ENCODE measurements at places on chromosomes 4 and X.

GRCh38 chr4:45033676-45034419 is 307.5 kb upstream of the GNPDA2 start:
- no peak for DNase-seq

DNA sequence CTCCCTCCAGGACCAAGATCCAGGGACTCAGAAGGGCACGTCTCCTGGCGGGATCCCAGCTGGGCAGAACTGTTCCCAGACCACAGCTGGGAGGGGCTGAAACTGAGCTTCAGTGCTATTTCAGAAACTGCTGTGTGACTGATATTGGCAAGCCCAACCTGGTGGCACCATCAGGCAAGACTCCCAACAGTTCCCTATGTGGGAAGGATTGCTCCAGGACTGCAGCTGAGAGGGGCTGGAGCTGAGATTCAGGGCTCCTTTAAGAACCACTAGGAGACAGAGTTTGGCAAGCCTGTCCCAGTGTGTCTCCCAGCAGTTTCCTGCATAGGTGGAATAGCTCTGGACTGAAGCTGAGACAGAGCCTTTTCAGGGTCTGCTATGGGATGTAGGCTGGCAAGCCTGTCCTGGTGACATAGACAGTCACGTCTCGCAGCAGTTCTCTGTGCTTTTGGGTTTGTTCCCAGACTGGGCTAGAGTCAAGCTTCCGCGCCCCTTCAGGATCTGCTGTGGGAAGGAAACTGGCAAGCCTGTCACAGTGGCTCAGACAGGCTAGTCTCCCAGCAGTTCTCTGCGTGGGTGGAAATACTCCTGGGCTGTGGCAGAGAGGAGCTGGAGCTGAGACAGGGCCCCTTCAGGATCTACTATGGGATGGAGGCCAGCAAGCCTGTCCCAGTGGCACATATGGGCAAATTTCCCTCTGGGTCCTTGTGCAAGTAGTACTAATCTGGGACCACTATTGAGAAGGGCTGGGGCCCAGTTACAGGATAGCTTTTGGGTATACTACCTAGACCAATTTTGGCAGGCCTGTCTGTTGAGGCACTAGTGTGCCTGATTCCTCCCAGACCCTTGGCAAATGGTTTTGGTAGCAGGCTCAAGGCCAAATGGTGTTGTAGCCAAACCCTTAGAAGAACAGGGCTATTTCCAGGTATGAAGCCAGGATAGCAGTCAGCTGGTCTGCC is 20.2 kb upstream of the MED14 start:
- DNase-seq = no peak

- DNase-seq = no peak
Observed at GRCh38 chrX:20354505-20354904, 87.8 kb upstream of the RPS6KA3 start.

DNA sequence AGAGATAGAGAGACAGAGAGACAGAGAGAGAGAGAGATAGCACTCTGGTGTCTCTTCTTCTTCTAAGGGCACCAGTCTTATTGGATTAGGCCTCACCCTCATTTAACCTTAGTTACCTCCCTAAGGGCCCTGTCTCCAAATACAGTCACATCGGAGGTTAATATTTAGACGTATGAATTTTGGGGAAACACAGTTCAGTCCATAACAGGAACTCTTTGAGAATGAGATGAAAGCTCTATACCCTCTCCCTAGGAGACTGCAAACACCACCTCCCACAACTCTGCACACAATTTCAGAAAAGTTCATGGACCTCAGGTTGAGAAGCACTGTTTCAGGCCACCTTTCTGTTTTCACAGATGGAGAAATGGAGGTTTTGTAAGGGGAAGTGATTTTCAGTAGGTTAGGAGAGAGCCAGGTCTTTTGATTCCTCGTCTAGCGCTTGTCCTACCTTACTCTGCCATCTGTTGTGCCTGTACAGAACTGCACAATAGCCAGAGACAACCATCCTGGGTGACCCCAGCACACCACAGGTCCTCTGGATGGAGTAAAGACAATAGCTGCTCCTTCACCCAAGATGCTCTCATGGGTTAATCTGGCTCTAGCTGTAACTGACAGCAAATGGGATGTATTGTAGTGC is 16.9 kb upstream of the LOC101059915 start:
- DNase-seq = peak; percentile 2

- no peak for DNase-seq
Observed at GRCh38 chr4:10114147-10114546, 2.5 kb downstream of the WDR1 start.

- no peak for DNase-seq
Observed at GRCh38 chrX:1946974-1947373, 332.1 kb downstream of the ASMT start.

DNA sequence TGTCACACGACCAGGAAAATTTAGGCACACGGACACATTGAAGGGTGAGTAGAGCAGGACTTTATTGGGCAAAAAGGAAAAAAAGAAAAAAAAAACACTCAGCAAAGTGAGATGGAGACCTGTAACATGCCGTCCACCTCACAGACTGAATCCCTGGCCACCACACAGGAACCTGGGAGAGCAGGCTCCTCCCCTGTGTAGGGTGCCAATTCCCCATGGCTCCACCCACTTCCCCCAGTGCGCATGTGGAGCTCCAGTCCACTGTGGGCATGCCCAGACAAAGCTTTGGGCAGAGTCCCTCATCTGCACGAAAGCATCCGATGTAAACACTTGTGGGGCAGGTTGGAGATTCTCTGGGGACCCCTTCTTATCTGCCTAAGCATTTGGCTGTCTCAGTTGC is 23.6 kb upstream of the CBR4 start:
- no peak for DNase-seq

DNA sequence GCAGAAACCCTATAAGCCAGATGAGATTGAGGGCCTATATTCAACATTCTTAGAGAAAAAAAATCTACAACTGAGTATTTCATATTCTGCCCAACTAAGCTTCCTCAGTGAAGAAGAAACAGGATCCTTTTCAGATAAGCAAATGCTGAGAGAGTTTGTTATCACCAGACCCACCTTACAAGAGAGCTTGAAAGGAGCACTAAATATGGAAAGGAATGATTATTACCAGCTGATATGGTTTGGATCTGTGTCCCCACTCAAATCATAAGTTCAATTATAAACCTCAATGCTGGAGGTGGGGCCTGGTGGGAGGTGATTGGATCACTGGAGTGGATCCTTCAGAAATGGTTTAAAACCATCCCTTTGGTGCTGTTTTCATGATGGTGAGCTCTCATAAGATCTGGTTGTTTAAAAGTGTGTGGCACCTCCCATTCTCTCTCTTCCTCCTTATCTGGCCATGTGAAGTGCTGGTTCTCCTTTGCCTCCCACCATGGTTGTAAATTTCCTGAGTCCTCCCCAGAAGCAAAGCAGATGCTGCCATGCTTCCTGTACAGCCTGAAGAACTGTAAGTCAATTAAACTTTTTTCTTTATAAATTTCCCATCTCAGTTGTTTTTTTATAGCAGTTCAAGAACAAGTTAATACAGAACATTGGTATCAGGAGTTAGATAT is 144.2 kb downstream of the MSN start:
- DNase-seq = no peak

GRCh38 chrX:63361494-63361893 is 10.4 kb upstream of the SPIN4 start:
- no peak for DNase-seq

DNA sequence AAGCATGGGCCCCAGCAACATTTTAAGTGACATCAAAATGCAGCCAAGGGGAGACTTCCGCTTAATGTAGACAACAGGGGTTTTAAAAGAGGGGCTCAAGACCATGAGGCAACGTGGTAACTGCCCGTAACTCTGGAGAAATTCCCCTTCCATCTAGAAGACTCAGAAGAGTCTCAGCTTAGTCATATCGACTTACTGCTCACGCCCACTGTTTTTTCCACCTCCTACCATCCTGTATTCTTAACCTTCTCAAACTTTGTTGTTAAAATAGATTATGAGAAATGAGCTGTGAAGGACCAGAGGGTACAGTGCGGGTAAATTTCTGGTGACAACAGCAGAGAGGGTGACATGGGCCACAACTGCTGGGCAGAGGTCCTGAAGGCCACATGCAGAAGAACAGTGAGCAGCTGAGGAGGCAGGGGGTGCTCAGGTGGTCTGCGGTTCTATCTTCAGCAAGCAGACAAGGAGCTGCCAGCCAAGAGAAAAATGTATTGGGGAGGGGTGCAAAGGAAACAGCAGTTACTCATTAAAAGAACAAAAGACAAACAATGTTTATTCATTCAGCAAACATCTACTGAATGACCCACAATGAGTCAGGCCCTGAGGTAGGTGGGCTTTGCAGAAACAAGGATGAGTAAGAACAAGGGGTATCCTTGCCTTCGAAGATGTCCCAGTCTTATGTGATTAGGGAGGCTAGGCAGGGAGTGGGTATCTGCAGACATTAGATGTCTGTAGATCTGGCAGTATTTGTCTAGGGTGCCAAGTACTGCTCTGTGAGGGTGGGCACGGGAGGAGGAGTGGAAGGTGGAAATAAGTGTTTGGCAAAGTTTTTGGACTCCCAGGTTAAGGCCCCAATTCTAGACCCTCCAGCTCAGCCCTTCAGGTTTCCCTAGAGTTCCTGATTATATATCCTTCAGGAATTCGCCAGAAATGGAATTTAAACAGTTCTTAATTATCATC is 175.3 kb downstream of the TSPAN5 start:
- DNase-seq = peak; percentile 39

DNA sequence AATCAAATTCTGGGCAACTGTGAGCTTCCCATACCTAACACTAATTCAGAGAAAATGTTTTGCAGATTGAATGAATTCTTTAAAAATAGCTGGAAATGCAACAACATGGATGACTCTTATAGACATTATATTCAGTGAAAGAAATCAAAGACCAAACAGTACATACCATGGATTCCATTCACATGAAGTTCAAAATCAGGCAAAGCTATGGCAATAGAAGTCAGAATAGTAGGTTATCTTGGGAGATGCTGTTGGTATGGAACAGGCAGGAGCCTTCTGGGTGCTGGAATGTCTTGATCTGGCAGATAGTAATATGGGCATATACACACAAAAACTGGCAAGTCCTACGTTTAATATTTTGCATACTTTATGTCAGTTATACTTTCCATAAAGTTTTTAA is 25.5 kb upstream of the CBLL2 start:
- no peak for DNase-seq

GRCh38 chr4:79700356-79700755 is 292.3 kb upstream of the GK2 start:
- DNase-seq = no peak

GRCh38 chr4:1746919-1747602 is 25.7 kb downstream of the TACC3 start:
- no peak for DNase-seq

- DNase-seq = no peak
Observed at GRCh38 chr4:64729561-64729960, 320.3 kb upstream of the TECRL start.

DNA sequence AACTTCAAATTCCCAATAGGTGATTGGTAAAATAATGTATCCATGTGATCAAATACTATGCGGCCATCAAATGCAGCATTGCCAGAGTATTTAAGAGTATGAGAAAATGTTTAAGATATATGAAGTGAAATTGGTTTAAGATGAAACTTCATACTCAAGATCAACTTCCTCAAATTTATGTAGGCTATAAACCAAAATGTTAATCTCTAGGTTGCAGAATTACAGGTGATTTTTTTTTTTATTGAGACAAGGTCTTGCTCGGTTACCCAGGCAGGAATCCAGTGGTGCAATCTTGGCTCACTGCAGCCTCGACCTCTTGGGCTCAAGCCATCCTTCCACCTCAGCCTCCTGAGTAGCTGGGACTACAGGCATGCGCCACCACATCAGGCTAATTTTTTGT is 25.3 kb downstream of the ACSL4 start:
- DNase-seq = no peak

- DNase-seq = no peak
Observed at GRCh38 chr4:88709989-88710388, 12.4 kb upstream of the NAP1L5 start.

DNA sequence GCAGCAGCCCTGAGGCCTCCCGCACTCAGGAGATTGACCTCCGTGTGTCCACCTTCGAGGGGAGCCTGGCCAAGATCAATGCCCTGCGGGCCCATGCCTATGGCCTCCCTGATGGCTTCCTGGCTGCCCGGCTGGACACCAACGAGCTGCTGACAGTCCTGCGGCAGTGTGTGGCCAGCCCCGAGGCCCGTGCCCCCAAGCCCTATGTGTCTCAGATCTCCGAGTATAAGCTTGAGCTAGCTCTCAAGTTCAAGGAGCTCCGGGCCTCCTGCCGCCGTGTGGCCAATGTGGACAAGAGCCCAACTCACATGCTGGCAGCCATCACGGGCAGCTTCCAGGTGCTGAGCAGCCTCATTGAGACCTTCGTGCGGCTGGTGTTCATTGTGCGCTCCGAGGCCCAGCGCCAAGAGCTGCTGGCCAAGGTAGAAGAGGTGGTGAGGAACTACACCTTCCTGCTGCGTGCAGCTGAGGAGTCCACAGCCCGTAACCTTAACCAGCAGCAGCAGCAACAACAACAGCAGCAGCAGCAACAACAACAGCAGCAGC is 25.5 kb upstream of the PRPS1 start:
- DNase-seq = no peak

- no peak for DNase-seq
Observed at GRCh38 chrX:50514811-50515210, 44.2 kb upstream of the DGKK start.

DNA sequence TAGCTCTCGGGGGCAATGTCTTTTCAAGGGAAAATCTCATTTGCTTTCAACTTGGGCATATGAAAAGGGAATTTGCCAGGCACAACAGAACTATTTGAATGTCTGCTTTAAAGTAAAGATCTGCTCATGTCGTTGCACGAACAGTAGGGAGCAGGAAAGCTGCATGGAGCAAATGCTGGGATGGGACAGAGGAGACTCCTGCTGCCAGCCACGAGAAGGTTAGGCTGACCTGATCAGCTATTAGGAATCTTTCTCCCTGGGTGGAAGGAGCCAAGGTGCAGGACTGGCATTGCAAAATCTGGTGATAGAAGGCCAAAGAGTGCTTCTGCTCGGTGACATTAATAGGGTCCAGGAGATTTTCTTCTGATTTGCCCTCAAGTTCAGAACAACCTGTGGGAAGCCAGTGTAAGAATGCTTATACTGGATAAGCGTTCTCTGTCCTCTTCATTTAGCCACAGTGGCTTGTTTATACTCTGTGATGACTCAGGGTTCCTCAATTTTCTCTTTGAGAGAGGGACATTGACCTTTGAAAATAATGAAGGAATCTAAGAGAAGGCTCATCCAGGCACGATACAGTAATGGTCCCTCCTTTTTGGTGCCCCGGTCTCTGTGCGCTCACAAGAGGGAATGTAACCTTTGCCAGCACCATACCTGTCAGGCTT is 22.9 kb downstream of the FHL1 start:
- no peak for DNase-seq

GRCh38 chr4:37802068-37802666 is 24.3 kb upstream of the PGM2 start:
- no peak for DNase-seq

- no peak for DNase-seq
Observed at GRCh38 chr4:182391111-182391684, 148.0 kb downstream of the TENM3 start.

GRCh38 chr4:3256230-3257102 is 7.5 kb downstream of the MSANTD1 start:
- DNase-seq = no peak

- no peak for DNase-seq
Observed at GRCh38 chr4:156889616-156890594, 81.7 kb downstream of the PDGFC start.

- no peak for DNase-seq
Observed at GRCh38 chr4:154658680-154659405, 46.4 kb upstream of the FGG start.
